ENCODE measurements at places on chromosomes 6 and 20.

DNA sequence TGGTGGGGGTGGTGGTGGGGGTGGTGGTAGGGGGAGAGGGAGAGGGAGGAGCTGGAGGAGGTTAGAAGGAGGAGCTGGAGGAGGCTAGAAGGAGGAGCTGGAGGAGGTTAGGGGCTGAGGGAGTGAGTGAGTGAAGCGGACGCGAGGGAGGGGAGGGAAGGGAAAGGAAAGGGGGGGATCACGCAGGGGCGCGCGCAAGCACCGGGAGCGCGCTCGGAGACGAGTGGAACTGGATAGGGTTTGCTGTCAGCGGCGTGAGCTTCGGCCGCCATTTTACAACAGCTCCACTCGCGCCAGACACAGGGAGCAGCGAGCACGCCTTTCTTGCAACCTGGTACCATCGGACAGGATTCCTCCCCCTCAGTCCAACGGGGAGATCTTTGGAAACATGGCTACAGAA, 90.5 kb upstream of the FERMT1 start:
- DNase-seq, result no peak

DNA sequence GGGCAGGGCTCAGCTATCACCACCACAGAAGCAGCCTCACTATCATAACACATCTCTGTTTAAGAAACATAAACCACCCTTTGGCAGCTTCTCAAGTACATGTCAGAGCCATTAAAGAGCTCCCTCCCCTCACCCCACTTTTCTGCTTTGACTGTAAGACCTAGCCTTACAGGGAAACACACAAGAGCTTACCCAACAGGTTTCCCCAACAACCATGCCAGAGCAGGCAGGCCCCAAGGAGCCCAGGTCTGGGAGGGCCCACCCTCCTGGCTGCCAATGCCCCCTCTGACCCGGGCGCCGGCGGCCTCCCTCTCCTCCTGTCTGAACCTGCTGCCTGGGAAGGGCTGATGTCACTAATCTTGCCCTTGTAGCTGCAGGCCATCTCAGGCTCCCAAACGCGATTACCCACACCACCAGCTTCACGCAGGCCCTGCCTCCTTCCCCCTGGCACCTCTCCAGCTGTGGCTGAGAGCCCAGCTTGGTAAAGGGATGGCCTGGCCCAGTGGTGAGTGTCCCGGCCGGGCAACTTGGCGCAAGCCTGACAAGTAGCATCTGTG, 402.0 kb downstream of the MAFB start:
- no peak for DNase-seq

DNA sequence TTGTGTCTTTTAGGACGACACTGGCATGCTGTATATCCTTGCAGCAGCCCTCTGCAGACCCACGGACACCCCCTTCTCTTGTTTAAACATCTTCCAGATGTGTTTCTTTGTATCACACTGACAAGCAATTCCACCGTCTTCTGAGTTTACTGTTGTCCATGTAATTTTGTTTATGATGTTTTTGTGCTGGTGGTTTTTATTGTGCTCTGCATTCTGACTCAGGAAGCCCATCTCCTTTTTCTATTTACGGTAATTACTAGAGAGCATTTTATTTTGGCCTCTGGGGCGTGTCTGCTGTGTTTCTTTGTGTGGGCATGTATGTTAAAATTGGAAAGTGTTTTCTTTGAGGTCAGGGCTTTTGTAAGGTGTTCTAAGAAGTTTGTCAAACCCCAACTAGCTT, 111.9 kb downstream of the JARID2 start:
- no peak for DNase-seq

GRCh38 chr20:41782730-41783406, 164.7 kb upstream of the CHD6 start:
- DNase-seq, result no peak

GRCh38 chr20:59577037-59577808, 27.1 kb upstream of the PHACTR3 start:
- DNase-seq, result no peak

DNA sequence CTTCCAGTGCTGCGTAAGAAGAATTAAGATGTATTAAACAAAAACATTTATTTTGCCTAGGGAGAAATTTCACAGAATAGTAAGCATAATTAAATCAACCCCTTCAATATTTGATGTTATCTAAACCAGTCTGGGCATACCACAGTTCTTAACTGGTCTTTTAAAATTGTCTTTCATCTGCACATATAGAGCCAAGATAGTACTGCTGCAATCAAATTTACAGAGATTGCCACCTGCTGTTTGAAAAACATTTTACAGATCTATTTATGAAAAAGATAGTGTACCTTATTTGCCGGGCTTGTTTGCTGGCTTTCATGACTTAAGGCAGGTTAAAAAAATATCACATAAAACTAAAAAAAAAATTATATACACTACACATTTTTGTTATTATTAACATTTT, 323.2 kb downstream of the ADGRB3 start:
- DNase-seq, result no peak

Measured in T follicular helper cell (primary cell).